ENCODE measurements at places on chromosomes 11 and 22.

- DNase-seq, result no peak
Measured at GRCh38 chr11:60840470-60841430, 1.2 kb upstream of the CCDC86 start.

GRCh38 chr11:115488945-115489344 is 15.3 kb downstream of the CADM1 start:
- no peak for DNase-seq

GRCh38 chr11:58880625-58881024 is 36.1 kb upstream of the GLYATL2 start:
- no peak for DNase-seq

- no peak for DNase-seq
Measured at GRCh38 chr11:75272821-75273301, 32.3 kb downstream of the TPBGL start.

DNA sequence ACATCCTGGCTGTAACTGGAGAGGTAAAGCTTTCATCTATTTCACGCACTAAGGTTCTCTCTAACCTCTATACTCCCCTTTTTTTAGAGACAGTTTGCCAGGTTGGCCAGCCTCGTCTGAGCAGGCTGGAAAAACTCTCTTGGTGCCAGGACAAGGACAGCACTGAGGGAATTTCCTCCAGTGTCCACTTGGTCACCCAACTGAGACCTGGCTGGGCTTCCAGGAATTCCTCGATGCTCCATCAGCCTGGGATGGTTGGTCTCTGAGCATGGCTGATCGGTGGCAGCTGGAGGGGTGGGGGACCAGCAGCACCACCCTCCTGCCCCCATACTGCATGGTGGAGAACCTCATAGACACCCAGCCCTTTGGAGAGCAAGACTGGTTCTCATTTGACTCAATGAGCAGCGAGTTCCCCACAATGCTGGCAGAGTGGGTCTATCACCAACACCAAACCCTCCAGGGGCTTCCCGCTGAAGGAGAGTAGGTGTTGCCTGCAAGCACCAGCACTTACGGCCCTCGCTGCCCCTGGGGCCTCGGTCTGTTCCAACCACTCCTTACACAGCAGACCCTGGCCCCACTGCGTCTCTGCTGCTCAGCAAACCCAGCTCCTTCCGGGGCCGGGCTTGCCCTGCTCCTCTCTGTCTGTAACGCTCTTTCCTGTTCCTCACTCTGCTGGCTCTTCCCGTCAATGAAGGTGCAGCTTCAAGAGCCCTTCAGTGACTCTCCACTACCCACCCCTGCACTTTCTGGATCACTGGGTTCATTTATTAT is 122.2 kb downstream of the ST3GAL4 start:
- no peak for DNase-seq

- no peak for DNase-seq
Measured at GRCh38 chr22:46509416-46510089, 27.9 kb downstream of the CELSR1 start.

GRCh38 chr11:134151083-134151747 is 72.6 kb downstream of the NCAPD3 start:
- DNase-seq, result no peak

DNA sequence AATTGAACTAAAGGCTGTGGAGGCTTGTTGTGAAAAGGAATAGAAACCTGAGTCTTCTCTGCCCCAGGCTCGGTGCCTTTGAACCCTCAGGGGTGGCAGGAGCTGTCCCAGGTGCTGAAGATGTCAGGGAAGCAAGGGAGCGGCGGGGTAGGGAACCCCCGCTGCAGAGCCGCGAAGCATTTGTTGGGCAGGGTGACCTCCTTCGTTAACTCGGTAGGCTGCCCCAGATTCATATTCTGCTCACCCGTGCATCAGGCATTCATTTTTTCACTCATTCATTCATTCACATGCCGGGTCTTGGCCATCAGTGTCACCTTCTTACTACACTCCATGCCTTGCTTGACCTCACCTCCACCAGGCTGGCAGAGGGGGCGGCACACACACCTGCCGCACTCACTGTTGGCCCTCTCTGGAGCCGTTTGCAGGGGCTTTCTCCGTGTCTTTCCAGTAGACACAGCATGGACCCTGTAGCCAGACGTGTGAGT is 618.9 kb downstream of the BRD1 start:
- no peak for DNase-seq

All from stimulated activated CD4-positive, alpha-beta T cell treated with anti-CD3 and anti-CD28 coated beads, Interleukin-2, amount 100 ng/mL, for 48 hours (primary cell).